ENCODE measurements at places on chromosomes 3 and 15.

- no peak for DNase-seq
Observed at GRCh38 chr3:94524102-94524919, 461.4 kb downstream of the NSUN3 start.

GRCh38 chr3:129493206-129493605, 35.2 kb upstream of the RHO start:
- no peak for DNase-seq

DNA sequence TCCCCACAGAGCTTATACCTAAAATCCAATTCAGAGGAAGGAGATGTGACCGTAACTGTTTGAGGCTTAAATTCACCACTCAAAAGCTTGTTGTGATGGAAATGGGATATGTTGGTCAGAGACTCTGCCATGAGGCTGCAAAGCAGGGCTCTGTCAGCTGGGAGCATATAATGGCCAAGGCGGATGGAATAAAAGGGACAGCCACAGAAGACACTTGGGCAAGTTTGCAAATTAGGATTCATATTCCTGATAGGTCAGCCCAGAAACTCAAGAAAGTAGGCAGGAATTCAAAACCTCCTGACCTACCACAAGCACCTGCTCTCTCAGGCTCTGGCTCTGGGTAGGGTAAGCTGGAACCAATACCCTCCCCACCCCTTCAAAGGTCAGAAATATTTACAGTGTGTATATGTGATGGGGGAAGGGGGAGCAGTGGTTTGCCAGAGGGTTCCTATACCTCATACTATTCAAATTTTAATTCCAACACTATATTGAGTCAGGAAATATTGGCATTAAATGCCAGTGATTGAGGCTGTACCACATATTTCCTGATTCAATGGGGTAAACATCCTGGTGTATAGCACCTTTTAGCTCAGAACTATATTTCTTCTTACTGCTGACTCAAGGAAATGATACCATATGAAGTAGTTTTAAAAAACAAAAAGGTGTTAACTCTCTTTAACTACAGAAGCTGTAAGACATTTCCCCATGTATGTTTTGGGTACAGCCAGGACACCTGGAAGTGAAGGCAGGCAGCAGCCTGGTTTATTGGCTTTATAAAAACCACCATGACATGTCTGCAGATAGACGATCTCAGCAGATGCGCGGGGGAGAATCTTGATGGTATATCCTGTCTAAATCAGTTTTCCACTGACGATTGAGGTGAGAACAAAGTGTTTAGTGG, 19.2 kb downstream of the FYCO1 start:
- DNase-seq = no peak

DNA sequence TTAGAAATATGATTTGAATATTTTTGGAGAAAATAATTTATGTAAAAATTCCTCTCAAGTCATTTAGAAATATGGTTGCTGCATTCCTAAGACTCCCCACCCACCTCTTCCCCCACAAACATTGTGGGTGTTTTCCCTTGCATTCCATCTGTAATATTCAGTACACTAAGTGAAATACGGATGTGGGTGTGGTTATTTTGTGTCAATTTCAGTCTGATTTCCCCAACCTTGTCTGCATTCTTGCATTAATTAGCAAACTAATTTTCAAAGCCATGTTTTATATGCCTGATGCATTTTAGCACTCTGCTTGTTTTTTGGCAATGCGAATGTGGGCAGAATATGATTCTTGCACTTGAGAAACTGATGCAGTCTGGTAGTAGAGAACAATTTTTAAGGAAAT, 408.3 kb upstream of the RGMA start:
- DNase-seq = no peak

DNA sequence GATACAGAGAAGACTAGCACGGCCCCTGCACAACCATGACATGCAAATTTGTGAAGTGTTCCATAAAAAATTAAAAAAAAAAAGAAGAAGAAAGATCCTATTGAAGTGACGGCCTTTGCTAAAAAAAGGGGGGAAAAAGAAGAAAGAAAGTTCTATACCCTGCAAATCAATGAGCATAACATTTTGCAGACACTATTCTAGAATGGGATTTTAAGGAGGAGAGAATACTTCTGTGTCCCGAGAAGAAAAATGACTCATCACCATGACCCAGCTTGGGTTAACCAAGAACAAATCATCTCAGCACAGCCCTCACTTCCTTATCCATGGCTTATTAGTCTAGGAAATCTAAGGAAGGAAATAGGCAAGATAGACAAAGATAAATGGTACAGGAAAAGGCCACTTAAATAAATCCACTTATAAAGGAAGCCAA, 7.4 kb upstream of the SH3BP5 start:
- DNase-seq = no peak

- DNase-seq = no peak
Observed at GRCh38 chr3:98449606-98450193, 13.3 kb upstream of the OR5K1 start.

GRCh38 chr15:33142708-33143107, 51.8 kb downstream of the FMN1 start:
- no peak for DNase-seq

GRCh38 chr3:108608750-108609149, 19.2 kb downstream of the DZIP3 start:
- DNase-seq = no peak

DNA sequence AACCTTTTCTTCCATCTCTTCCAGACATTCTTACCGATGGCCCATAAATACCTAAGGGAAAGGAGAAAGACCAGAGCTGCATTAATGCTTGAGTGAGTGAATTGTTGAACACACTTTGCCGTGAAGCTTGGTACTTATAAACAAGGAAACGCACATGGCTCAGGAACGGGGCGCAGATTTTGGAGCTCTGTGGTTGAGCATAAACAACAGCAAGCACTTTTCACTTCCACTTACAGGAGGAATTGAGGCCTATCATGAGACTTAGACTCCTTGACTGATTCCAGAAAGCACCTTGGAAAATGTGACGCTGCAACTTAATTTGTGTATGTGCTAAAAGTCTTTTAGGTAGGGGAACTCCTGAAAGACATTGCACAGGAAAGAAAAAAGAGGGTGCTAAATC, 197.5 kb upstream of the FEZF2 start:
- no peak for DNase-seq

GRCh38 chr3:41363830-41364523, 164.7 kb downstream of the CTNNB1 start:
- DNase-seq = no peak

- DNase-seq = peak; percentile 37
Observed at GRCh38 chr15:91032919-91033803, 10.8 kb upstream of the VPS33B start.

DNA sequence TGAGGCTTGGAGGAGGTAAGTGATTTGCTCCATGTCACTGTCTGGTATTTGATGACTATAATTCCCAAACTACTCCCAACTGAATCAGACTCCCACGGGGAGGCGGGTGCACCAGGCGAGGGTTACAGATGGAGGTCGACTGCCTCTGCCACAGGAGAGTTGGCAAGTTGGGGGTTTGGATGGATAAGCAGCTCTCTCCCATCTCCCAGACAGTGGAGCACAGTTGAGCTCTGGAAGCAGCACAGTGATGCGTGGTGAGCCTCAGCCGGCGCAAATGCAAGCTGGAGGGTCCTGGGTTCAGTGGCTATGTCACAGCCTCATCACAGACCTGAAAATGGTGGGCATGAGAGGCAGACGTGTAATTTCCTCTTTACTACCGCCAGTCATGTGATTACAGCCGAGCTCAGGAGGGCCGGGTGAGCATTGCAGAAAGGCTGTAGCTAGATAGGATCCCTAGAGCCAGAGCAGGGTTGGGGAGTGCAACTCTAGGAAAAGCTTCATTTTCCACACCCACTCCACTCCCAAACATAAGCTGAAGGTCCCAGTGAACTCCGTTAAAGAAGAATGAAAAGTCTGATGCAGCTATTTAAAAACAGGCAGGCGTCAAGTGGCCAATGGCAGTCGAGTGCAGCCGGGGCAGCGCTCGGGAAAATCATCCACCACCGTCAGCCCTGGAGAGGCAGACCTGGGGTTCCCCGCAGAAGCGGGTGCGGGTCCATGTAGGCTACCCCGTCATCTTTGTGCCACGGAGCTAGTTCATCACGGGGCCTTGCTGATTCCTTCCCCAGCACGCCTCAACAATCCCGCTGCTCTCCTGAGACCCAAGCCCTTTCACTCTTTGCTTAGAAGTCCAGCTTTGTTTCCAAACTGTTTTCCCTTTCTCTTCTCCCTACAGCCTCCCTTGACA, 33.3 kb upstream of the VPS8 start:
- DNase-seq = no peak

DNA sequence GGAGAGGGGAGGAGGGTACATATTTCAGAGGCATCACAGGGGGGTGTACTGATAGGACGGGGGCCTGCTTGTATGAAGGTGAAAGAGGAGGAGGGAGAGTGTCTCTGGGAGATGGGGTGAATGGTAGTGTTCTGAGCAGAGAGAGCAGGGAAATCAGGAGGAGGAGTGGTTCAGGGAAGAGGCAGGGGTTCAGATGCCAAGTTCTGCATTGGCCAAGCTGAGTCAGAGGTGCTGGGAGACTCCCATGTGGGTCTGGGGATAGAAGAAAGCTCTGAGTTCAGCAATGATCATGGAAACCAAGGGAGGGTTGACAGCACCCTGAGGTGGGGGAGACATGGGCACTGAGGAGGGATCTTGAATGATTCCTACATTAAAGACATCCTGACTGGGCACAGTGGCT, 3.0 kb downstream of the CYP8B1 start:
- no peak for DNase-seq

GRCh38 chr15:69497076-69497475, 44.5 kb downstream of the RPLP1 start:
- no peak for DNase-seq

- DNase-seq = no peak
Observed at GRCh38 chr15:37098468-37099318, 1.7 kb downstream of the MEIS2 start.

DNA sequence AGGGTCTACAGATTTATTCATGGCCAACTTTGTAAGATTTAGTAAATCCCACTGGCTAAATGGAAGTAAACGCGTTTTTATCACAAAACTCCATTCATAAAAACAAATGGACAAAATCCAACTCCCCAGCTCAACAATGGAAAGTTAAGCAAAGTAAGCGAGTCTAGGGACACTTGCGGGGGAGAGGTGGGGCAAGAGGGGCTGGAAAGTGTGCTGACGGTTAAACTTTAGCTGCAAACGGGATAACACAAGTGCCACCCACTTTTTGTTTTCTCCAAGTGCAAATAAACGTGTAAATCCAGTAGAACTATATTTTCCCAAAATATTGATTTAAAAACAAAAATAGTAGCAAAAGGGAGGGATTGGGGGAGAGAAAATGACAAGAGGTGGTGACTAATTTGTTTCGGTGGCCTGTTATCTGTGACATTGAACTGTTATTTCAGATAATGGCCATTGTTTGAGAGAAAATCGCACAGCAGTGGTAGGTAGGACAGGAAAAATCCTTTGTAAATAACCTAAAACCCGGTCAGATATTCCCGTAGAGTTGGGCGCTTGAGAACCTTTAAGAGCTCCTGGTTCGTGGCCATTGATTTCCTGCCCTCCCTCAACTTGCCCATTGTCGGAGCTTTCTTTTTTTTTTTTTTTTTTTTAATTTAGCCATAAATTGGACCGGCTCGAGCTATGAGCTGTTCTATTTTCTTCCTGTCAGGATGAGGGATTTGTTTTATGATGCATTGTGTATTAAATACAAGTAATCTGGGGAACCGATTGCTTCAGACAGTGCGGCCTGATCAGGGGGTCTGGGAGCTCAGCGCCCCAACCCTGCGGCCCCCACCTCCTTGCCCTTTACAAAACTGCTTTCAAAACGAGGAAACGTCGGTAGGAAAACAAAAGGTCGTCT, 514.8 kb downstream of the MECOM start:
- no peak for DNase-seq

GRCh38 chr3:126025862-126026261, 56.9 kb downstream of the ROPN1B start:
- no peak for DNase-seq

- no peak for DNase-seq
Observed at GRCh38 chr3:115930168-115930567, 306.9 kb downstream of the GAP43 start.

DNA sequence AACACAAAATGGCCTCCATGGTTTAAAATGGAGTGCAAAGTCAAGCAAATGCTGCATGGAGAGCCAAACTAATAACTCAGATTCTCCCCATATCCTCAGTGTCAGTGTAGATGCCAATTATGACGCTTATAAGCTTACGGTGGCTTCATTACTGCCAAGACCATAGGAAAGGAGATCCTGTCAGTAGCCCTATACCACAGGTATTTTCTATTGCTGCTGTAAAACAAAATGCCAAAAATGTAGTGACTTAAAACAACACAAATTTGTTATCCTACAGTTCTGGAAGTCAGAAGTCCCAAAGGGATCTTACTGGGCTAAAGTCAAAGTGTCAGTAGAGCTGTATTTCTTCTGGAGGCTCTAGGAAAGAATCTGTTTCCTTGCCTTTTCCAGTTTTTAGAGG, 149.8 kb upstream of the GBE1 start:
- no peak for DNase-seq

DNA sequence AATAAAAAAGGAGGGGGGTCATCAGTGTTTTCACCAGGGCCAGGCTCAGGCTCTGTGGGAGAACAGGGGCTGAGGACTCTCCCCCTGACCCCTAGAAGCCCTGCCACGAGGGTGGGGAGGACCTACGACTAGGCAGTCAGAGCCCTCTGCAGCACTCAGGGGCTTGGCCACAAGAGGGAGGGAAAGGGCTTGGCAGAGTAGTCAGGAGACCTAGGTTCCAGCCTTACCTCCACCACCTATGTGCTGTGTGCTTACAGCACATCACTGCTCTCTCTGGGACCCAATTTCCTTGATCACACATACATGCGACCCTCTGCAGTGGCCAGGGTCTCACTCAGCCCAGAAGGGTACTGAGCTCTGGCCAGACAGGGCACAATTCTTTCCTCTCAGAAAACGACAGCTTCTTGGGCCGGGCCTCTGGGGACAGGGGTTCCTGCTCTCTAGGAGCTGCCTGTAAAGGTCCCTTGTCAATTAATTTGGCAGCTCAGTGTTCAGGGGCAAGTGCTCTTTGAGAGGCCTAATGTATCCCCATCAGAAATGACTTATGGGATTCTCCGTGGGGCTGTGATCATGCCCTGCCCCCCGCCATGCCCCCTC, 16.4 kb upstream of the SKIC8 start:
- DNase-seq = no peak

GRCh38 chr3:40464339-40465110, 7.4 kb downstream of the RPL14 start:
- no peak for DNase-seq

GRCh38 chr3:133899311-133899710, 3.6 kb upstream of the RAB6B start:
- DNase-seq = no peak

- no peak for DNase-seq
Observed at GRCh38 chr15:68315495-68316031, 38.0 kb downstream of the FEM1B start.

- DNase-seq = no peak
Observed at GRCh38 chr15:78444255-78444654, 6.2 kb downstream of the IREB2 start.

GRCh38 chr3:54663501-54664011, 264.3 kb downstream of the LRTM1 start:
- DNase-seq = no peak

Data from DMS79 (cell line).